ENCODE measurements at places on chromosomes 7 and 10.

DNA sequence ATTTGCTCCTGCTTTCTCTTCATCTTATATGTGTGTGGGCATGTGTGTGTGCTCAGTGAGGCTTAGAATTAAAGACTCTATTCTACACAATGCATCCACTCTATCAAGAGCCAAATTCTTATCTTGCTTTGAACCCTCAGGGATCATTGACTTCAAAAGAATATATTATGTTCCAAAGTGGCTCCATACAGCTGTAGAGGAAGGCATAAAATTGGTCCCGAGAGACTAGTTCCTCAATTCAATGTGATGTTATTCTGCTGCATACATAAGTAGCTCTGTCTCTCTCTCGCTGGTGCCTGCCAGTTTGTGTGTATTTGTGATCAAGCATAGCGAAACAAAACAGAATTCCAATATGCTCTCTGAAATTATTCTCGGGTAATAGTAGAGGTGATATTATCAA is 997.9 kb upstream of the POT1 start:
- no peak for DNase-seq

DNA sequence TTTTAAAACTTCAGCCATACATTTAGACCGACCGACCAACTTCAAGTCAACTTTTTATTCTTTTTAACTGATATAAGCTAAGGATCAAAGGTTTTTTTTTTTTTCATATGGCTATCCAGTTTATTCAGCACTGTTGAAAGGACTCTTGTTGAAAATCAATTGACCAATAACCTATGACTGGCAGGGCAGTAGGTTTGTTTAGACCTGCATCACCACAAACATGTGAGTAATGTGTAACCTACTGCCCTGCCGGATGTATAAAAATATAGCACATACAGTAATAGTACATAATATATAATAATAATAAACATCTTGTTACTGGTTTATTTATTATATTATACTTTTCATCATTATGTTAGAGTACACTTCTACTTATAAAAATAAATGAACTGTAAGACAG is 434.6 kb upstream of the SEMA3A start:
- DNase-seq: no peak

- DNase-seq: no peak
Observed at GRCh38 chr7:17206349-17206905, 92.0 kb upstream of the AHR start.

- peak; percentile 66 for DNase-seq
Observed at GRCh38 chr10:4046030-4046429, 261.0 kb upstream of the KLF6 start.

DNA sequence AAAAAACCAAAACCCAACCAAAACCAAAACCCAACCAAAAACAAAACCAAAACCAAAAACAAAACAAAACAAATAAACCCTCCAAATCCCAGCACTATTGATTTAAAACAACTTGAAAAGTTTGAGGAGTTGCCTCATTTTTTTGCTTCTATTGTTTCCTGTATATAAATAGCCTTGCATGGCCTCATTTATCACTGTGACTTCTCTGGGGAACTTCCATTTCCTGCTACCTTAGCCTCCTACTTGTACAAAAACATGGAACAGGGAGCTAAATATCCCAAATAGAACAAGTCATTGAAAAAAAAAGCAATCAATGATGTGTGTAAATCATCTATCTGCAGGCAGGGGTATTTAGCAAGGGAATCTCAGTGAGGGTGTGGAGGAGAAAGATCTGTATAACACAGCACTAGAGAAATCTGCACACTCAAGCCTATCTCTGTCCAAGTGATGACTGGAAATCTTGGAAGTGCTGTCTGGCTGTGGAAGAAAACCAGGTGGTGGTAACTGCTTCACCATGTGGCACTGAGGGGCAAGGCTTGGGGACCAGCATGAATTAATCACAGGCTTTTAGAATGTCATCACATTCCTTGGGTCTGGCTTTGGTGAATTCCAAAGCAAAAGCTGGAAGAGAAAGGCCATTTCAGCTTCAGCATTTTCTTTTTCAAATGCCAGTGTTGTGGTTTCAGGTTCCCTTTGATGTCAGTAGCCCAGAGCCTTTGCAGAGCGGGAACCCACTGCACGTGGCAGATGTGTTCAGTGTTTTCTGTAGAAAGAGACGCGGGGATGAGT is 349.5 kb upstream of the ZNF32 start:
- no peak for DNase-seq

All from inflammatory macrophage treated with lipopolysaccharide for 1 hour (primary cell).